Ecto neural progenitor cell (in vitro differentiated cells): ENCODE measurements at places on chromosomes 1 and 21.

- no peak for DNase-seq
Measured at GRCh38 chr1:109504974-109505373, 4.6 kb downstream of the AMIGO1 start.

GRCh38 chr1:24862775-24863483 is 67.1 kb downstream of the RUNX3 start:
- no peak for DNase-seq

DNA sequence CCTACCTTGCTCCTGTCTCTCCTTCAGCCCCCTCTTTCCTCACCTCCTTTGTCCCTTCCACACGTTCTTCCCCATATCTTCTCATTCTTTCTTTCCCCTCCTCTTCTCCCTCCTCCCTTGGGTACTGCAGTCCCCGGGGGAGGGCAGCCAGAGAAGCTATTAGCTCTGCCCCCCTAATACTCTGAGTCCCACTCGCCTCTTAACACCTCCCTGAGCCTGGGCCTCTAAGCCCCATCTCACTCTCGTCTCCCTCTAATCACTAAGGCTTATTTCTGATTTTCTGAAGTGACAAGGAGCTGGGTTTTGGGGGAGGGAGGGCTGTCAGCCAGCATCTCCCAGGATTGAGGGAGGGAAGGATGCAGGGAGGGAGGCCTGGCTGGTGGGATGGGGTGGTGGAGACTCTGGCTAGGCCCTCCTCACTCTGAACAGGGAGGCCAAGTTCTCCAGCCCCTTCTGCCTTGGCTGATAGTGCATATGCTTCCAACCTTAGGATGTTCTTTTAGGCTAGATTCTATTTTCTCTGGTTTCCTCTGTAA is 25.6 kb upstream of the DMBX1 start:
- no peak for DNase-seq

DNA sequence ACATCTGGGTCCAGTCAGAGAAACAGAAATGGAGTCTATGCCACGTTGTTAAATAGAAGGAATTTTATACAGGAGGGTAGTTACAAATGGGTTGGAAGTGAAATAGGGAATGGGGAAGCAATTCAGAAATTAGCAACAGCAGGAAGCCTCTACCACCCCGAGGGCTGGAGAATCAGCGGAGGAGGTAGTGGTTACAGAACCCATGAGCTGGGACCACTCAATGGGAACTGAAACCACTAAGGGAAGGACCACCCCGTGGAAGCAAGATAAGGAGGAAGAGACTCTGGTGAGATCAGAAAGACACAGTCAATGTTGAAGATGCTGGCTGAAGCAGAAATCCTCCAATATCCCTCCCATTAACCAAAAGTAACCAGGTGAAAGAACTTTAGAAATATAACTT is 15.5 kb upstream of the MAST2 start:
- no peak for DNase-seq

DNA sequence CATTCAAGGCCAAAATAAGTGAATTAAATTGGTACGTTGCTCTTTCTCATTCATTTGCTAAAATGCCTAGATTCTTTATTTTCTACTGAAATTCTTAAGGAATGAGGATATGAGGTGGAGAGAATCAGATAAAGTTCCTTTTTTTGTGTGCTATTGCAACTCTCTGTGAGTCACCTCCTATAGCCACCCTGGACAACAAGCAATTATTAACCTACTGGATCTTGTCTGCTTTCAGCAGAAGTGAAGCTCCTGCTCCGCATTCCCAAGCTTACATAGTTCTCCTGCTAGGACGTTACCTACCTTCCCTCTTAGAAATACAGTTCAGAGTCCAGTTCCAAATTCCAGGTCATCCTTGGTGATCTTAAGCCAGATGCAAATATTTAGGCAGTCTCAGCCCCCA is 4.8 kb upstream of the KCNJ6 start:
- DNase-seq = no peak

DNA sequence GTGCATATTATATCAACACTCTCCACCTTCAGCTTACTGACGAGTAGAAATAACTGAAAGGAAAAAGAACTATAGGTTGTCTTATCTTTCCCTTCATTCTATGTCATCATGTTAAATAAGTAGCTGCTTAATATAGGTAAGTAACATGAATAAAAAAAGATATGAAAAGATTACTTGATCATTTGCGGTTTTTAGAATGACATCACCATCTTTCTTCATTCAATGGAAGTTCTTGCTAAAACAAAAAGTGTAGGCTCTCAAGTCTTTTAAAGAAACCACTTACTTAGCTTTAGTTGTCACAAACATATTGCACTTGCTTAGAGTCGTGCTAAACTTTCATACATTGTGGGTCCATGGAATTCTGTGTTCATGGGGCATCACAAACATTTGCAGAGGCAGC is 331.1 kb upstream of the DEPDC1 start:
- DNase-seq = no peak

DNA sequence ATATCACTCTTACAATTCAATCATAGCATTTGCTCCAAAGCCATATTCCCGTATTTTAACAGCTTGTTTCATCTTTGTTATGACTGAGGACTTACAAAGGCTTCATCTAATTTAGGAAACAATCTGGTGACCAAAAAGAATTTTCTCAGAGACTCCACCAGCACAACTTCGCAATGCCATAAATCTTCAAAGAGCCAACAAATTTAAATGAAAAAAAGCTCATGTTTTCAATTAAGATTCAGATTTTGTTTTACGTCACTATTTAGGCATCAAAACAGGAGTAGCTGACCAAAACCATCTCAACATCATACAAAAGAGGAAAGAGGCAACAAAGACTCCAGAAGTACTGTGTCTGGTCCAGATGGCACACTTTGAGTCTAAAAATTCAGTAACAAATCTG is 373.3 kb downstream of the TTLL7 start:
- DNase-seq = no peak

- DNase-seq = no peak
Measured at GRCh38 chr1:56547977-56548376, 31.4 kb downstream of the PLPP3 start.

DNA sequence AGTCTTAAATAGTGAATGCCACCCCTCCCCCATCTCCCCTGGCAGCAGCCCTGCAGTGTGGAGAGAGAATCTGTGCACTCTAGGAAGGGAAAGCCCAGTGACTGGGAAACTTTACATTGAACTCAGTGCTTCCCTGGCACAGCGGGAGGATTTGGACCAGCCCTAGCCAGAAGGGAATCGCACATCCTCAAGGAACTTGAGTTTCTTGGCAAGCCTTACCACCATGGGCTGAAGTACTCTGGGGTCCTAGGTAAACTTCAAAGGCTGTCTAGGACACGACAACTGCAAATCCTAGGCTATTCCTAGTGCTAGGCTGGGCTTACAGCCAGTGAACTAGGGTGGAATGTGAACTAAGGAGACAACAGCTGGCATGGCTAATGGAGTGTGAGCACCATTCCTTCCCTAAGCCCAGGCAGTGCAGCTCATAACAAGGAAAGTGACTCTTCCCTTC is 88.3 kb downstream of the COL24A1 start:
- no peak for DNase-seq

DNA sequence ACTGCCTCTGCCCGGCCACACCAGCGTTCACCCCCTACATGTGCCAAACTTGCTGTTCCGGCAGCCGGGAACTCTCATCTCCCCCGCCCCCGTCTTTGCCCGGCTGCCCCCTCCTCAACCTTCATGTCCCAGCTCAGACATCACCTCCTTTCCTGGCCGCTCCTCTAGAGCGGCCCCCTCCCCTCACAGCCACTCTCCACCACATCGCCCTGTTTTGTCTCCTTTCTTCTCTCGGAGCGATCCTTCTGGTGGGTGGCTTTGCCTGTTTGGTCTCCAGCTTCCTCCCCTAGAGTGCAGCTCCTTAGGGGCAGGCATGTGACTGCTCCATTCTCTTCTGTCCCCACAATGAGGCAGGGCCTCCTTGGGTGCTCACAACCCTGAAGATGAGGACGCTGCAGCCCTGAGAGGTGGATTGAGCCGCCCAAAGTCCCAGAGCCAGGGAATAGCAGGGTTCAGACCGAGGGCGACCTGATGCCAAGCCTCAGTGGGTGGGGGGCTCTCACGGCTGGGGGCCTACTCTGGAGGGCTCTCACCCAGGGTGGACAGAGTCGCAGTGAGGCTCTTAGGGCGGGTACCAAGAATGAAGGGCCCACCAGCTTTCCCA is 44.9 kb upstream of the ECE1 start:
- DNase-seq = no peak

GRCh38 chr1:19647643-19648042 is 3.5 kb downstream of the NBL1 start:
- DNase-seq = no peak

GRCh38 chr1:198749279-198749678 is 110.4 kb downstream of the PTPRC start:
- no peak for DNase-seq

DNA sequence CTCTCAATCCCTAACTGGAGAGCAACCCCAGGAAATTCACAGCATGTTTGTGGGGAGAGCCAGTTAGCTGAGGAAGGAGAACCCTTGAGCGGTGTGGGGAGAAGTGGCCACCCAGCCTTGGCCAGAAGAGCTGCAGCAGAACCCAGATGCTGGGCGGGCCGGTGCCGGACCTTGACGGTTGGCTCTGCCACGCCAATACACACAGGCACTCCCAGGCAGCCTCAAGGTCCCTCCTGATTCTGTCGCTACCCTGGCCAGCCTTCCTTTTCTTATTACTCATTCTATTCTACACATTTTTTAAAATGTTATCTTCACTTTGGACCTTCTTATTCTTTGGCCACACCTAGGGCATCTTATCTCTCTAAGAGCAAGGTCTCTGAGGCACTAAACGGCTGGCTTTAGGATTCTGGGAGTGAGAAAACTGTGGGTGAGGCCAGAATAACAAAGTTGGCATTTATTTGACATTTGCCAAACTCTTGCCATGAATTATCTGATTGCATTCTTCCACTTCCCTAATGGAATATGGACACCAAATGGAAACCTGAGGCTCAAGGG is 50.4 kb upstream of the GPR37L1 start:
- no peak for DNase-seq

- no peak for DNase-seq
Measured at GRCh38 chr1:185734929-185735700, 924 bp downstream of the HMCN1 start.

GRCh38 chr1:213060836-213061235 is 9.8 kb downstream of the RPS6KC1 start:
- no peak for DNase-seq

DNA sequence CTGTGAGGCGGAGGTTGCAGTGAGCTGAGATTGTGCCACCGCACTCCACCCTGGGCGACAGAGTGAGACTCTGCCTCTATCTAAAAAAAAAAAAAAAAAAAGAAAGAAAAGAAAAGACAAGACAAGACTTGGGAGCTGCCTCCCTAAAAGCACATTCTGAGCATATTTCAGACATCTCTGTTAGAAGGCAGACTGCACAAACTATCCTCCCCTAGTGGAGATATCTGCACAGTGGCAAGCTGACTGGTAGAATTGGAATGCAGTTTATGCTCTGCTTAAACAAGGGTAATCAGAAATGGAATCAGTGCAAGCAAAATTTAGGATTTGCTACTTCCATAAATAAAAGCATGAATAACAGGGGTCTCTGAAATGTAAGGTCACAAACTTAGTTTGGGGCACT is 31.8 kb downstream of the GNG4 start:
- no peak for DNase-seq

DNA sequence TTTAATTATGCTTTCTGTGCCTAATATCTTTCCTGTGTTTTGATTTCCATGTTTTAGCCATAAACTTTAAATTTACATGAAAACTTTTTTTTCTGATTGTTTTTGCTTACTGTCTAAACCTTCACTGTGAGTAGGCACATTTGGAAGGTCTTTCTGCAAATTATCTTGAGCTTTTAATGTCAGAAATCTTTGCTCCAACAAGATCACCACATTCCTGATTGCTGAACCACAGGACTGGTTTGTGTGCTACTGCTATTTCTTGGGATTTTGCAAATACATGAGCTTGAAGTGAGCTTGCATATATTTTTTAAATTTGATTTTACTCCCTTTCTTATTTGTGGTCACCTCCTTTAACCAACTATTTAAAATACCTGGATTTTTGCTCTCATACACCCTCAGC is 61.3 kb downstream of the PTBP2 start:
- no peak for DNase-seq
